Stimulated activated CD4-positive, alpha-beta T cell treated with anti-CD3 and anti-CD28 coated beads, Interleukin-15, amount 100 ng/mL, for 1 hour (primary cell): ENCODE measurements at places on chromosomes 13 and 19.
A peak's percentile ranks its signal among the peaks of the same experiment; 100 is the strongest.

GRCh38 chr13:97288486-97288900, 66.4 kb downstream of the MBNL2 start:
- no peak for DNase-seq

- no peak for DNase-seq
Measured at GRCh38 chr19:50551034-50551714, 17.1 kb downstream of the LRRC4B start.

DNA sequence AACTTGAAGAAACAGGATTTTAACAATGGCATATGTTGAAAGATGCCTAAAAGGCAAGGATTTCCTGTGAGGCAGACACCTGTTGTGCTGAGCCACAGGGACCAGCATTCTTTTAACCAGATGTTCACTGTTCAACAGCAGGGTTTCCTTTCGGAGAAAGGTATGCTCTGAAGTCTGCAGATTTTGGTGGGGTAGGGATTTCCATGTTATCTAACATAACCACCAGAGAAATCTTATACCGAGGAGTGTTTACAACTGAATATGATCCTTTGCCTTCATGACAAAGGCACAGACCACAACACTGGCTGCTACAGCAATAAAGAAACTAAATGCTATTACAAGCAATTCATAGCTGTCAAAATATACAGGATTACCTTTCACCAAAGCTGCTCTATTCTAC, 48.1 kb downstream of the MPHOSPH8 start:
- no peak for DNase-seq

GRCh38 chr19:14250870-14251269, 44.9 kb upstream of the ADGRL1 start:
- DNase-seq = no peak

DNA sequence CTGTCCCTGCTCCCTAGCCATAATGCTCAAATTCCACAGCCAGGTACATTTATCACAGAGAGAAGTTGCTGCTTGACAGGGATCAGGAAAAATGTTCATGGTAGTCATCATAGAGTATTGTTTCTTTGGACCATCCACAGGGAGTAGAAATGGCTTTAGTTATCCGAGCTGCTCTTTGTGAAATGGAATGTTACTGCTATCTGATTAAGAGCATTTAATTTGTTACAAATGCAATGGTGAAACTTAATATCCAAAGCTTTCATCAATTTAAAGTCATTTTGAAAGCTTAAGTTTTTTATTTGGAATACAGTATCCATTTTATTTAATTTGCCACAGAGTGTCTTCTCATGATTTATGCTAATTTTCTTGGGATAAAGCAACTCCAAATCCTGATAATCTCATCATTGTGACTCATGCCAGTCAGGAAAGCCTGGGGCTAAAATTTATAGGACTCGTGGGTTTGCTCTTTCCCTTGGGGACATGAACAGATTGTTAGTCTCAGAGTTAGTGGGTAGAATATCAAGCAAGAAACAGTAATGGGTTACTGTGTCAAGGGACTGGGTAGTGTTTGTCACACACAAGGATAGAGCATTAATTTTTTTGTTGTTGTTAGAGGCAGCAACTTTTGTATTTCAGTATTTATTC, 59.8 kb downstream of the SCEL start:
- no peak for DNase-seq

GRCh38 chr19:46718934-46719622, 2.2 kb upstream of the PRKD2 start:
- DNase-seq = no peak

- DNase-seq = no peak
Measured at GRCh38 chr19:53594811-53595509, 36.8 kb upstream of the DPRX start.

DNA sequence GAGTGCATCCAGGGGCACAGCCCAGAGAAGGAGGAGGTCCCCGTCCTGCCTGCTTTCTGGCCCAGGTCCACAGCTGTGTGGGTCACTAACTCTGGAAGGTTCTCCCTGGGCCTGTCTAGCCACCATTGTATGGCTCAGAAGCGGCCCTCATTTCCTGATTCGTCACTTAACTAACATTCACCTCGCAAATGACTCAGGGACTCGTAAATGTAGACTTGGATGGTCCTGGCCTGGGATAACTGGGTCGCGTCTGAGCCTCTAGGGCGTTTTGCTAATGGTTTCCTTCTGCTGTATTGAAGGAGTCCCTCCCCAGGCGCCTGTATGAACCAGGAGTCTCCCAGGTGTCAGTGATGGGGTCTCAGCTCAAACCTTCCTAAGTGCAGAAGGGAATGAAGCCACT, 162.8 kb downstream of the ZNF536 start:
- DNase-seq = no peak

- no peak for DNase-seq
Measured at GRCh38 chr19:47417746-47418691, 1.3 kb downstream of the MEIS3 start.

DNA sequence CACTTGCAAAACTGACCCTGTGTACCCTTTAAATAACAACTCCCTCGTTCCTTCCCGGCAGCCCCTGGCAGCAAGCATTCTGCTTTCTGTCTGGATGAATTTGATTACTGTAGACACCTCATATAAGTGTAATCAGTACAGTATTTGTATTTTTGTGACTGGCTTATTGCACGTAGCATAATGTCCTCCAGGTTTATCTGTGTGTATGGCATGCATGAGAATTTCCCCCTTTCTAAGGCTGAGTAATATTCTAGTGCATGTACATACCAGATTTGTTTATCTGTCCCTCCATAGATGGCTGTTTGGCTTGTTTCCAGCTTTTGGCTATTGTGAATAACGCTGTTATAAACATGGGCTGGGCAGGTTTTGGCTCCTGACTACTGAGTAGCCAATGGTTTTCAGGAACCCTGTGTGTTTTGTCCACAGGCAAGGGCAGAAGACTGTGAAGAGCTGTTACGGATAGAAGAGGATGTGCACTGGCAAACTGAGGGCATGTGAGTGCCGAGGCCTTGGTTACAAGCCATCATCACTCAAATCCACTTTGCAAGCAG, 98.0 kb downstream of the ESD start:
- DNase-seq = no peak

GRCh38 chr19:31451686-31452330, 102.6 kb upstream of the TSHZ3 start:
- no peak for DNase-seq

- no peak for DNase-seq
Measured at GRCh38 chr19:11948646-11949045, 16.2 kb upstream of the ZNF763 start.

DNA sequence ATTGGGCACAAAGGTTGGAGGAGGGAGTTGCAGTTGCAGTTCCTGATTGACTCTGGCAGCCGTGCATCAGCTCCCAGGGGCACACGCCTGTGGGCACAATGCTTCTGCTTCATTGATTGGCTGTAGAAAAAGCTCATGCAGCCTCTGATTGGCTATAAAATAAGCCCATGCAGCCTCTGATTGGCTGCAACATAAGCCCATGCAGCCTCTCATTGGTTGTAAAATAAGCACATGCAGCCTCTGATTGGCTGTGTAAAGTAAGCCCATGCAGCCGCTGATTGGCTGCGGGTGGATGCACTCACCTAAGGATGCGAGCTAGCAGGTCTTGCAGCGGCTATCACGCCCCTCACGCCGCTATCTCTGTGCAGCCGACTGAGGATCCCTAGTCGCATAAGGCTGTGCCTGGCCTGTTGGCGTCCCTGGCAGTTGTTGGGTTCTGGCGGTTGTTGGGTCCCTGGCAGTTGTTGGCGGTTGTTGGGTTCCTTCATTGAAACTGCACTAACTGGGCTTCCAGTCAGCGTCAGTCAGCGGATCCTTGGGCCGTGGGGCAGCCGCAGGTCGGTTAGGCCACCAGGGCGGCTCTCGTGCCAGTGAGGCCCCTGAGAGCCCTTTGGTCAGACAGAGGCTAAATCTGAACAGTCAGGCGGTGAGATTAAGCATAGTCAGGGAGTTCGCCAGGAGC, at the start of gene SIGLECL1:
TSS of gene SIGLECL1 (plus strand) at position 295 of the 682 bp plus-strand sequence. CDS start 12,993 bp downstream, outside the sequence.
- no peak for DNase-seq

DNA sequence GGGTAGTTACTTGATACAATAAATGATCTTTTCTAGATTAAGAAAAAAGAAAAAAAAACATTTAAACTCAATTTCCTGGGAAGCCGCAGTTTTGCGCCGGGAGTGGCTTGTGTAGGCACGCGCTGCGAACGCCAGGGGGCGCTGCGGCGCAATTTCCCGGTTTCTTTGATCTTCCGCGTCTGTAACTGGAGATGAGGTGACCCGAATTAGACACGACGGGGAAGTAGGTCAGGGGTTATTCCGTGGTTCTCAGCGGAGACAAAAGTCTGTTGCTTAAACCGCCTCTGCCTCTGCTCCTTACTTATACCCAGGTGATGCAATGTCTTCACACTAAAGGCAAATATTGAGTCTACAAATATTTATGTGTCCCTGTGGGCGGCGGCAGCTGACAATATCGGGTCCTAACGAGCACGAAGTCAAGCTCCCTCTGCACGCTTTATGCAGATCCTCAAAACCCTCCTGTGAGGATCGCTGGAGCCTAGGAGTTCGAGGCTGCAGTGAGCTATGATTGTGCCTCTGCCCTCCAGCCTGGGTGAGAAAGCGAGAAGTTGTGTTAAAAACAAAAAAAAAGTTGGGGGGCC, 15.2 kb downstream of the STXBP2 start:
- peak; percentile 78 for DNase-seq

DNA sequence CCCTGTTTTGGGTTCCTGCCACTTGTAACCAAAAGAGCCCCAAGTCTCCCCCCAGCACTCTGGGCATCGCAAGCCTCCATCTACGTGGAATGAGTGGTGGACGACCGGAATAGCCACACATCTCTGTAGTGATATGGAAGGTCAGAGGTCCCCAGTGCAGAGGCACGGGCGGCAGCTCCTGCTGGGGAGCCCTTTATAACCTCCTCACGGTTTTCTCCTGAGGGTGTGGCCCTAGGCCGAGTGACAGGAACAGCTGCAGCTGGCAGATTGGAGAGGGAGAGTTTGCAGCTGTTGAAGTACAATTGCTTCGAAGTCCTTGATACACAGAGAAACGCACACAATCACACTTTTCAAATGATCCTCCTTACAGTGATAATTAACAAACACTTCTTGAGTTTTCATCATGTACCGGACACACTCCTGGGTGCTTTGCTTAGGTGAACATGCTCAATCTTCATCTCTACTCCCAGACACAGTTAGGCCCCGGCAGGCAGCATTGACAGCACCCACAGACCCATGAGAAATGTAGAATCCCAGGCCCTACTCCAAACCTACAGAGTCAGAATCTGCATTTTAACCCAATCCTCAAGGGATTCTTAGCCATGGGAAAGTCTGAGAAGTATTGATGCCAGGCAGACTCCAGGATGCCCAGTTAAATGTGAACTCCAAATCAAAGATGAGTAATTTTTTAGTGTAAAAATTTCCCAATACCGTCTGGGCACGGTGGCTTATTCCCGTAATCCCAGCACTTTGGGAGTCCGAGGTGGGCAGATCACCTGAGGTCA, 4.9 kb upstream of the ZNF787 start:
- no peak for DNase-seq

DNA sequence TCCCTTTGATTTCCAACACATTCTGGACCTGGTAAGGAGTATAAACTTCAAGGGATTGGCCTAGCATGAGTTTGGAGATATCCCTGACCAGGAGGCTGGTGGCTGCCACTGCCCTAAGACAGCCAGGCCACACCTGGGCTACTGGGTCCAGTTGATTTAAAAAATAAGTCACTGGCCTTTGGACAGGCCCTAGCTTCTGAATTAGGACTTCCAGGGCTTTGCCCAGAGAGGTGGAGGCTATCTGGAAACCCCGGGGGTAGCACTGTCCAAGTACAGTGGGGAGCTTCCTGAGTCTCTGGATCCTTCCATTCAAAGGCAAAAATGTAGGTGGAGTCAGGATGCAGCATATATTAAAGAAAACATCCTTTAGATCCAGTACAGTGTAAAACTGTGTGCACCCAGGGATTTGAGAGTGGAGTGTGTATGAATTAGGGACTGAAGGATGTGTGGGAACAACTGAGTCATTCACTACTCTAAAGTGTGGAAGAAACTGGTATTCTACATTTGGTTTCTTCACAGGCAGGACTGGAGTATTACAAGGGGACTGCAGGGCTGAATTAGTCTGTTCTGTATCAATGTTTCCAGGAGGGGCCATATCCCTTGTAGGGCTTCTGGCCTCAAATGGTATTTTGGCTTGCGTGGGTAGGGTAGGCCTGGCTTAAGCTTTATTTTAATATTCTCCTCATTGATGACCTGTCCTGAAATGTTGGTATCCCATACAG, 14.8 kb upstream of the FCGBP start:
- no peak for DNase-seq

DNA sequence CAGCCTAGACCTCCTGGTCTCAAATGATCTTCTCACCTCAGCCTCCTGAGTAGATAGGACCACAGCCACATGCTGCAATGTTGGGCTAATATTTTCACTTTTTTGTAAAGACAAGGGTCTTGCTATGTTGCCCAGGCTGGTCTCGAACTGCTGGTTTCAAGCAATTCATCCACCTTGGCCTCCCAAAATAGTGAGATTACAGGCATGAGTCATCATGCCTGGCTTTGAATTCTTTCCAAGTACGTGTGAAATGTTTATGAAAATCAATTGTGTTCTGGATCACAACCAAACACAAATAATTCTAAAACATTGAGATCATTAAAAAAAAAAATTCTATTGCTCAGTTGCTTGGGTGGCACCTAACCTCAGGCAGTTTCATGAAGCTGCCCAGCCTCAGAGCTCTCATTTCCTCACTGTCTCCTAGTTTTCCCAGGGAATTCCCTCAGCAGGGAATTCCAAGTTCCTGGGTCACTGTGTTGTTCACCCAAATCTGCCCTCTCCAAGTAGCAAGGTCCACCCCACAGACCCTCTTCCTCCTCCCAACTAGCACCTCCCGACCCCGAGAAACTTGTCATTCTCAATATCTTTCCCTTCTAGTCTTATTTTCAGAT, 44.8 kb downstream of the ING1 start:
- no peak for DNase-seq
